ENCODE measurements at places on chromosomes 16 and 17.

- no peak for DNase-seq
Observed at GRCh38 chr17:9771465-9771864, 19.9 kb downstream of the DHRS7C start.

- no peak for DNase-seq
Observed at GRCh38 chr16:78494674-78495073, 395.2 kb downstream of the WWOX start.

DNA sequence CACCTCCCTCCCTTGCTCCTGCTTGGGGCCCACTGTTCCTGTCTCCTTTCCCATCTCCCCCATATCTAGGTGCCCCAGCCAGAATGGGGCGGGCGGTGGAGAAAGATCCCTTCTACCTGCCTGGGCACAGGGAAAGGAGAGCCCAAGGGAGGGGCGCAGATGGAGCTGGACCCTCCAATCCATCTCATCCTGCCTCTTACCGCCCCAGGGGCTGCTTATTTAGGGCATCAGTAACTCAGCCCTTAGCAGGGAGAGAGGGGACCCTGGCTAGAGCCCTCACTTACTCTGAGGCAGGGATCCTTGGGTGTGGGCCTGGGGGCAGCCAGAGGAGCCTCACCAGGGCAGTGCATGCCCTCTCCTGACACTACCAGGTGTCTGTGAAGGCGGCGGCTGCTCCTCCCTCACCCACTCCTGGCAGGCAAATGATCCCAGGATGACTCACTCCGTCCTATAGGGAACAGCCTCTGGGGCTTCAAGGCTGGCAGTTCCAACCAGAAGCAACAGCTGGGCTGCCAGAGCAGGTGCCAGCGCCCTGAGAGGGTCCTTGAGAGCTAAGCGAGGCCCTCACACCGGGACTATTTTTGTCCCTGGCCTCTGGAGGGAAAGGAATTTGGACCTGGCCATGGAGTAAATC, 16.3 kb upstream of the BCAR1 start:
- peak; percentile 54 for DNase-seq

DNA sequence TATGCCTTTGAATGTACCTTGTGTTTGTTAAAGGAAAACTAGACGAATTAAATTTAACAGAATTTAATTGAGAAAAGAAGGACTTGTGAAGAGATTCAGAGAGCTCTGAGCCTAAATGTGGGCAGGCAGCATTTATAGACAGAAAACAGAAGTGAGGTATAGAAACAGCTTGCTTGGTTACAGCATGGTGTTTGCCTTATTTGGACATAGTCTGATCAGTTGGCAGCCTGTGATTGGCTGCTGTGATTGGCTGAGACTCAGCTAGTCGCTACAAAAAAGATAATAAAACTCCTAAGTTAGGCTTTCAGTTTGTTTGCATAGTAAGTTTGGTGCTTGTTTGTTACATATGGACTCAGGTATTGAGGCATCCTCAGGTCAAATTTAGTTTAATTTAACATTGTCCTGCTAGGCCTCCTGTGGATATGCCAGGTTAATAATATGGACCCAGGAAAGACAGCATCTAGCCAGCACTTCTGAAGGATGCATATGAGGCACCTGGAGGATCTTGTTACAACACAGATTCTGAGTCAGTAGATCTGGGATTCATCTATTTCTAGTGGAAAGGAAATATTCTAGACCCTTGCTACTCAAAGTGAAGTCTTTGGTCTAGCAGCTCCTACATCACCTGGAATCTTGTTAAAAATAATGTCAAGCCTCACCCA, 43.4 kb downstream of the SLFN5 start:
- no peak for DNase-seq

DNA sequence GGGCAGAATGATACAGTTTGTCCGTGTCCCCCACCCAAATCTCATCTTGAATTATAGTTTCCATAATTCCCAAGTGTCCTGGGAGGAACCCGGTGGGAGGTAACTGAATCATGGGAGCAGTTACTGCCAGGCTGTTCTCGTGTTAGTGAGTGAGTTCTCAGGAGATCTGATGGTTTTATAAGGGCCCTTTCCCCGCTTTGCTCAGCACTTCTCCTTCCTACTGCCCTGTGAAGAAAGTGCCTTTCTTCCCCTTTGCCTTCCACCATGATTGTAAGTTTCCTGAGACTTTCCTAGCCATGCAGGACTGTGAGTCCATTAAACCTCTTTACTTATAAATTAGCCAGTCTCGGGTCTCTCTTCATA, 28.9 kb upstream of the SEC14L1 start:
- DNase-seq: no peak

DNA sequence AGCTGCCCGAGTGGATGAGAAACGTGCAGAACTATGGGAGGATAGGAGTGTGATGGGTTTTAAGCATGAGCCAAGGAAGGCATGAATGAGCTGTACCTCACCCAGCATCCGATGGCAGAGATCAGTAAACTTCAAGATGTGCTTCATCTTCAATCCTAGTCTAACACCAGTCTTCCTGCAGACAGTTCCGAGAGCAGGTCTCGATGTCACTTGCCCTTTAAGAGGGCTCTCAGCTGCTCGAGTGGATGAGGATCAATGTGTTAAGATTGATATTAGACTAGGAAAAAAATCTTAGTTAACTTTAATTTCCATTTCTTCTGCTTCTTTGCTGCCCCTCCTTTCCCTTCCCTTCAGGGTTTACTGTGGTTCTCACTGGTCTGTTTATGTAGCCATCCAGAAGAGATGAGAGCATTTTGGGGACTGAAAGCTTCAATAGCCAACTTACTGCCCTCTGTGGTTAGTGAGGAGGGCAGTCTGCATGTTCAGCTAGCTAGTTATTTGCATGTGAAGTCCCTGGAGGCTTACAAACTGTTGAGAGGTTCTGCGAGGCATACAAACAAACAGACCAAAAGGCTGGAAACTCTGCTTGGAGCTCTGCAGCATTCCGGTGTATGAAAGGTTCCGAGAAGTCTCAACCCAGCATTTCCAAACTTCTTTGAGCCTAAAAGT, 15.3 kb downstream of the KLHL36 start:
- no peak for DNase-seq
